ENCODE measurements at places on chromosomes 11 and 22. TPM values are rescaled to one million over a fixed set of nuclear protein-coding genes. Genes with fewer than 3 reads are reported as not detected.

GRCh38 chr11:120184946-120185705 lies 25.7 kb upstream of the OAF start:
- H3K27me3 ChIP-seq = peaks cover 12% of the 10 kb centered on the region
- no peak overlapping the region for H3K4me3 ChIP-seq
- no peaks in the 10 kb centered on the region for H3K36me3 ChIP-seq
- no peak overlapping the region for H3K27ac ChIP-seq

DNA sequence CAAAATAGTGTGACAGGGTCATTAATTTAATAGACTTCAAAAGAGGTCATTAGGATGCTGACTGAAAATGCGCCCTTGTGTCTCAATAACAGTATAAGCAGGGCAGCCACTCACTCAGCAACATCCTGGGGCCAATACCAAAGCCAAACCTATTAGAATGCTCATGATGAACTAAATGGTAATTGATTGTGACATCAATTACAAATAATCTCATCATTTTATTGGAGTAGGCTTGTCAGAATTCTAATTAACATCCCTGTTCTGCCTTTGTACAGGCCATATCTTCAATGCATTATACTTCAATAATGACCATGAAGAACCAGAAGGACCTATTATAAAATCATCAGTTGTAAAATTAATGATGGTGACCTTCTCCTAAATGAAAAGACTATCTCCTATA lies 64.2 kb downstream of the DNAJC24 start:
- H3K27me3 ChIP-seq = no peaks in the 10 kb centered on the region
- DNase-seq = no peak
- H3K4me1 ChIP-seq = no peaks in the 10 kb centered on the region
- peaks cover 13% of the 10 kb centered on the region for H3K36me3 ChIP-seq
- no peak overlapping the region for H3K4me3 ChIP-seq

DNA sequence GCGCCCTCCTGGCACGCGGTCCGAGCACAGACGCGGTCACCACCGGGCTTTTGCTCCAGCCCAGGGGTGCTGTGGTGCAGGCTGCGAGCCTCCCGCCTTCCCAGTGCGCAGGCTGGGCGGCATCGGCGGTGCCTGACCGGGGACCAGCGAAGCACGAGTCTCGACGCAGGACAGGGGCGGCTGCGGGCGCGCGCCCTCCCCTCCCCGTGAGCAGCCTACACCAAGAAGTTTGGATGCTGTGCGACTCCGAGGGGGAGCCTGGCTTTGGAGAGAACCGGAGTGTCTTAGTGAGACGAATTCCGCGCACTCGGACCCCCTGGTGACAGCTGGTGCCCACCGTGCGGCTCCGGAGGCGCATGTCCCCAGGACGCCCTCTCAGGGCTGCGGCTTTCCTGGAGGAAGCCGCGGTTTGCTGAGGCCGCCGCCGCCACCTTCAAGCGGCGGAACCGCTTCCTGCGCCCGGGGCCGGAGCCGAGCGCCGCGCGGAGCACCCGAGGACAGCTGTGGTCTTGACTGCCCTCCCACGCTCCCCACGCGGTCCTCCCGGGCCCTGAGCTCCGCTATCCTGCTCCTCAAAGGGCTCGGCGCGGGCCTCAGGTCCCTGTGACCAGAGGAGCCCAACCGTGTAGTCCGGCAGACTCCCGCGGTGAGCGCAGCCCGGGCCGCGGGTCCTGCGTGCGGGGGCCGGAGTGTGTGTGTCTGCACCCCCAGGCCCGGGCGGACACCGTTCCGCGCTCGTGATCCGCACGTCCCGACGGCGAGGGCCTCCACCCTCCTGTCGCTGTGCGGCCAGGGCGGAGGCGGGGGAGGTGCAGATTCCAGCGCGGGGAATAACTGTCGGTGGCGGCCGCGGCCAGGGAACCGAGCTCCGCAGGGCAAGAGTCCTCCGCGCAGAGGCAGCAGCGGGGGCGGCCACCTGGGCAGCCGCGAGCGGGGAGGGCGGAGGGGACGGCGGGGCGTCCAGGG lies 1.7 kb downstream of the FGF3 start:
- DNase-seq = no peak
- no peaks in the 10 kb centered on the region for H3K36me3 ChIP-seq
- H3K27ac ChIP-seq = no peak overlapping the region
- no peak overlapping the region for H3K4me3 ChIP-seq

- peaks cover 10% of the 10 kb centered on the region for H3K4me1 ChIP-seq
- no peak overlapping the region for H3K27ac ChIP-seq
- H3K27me3 ChIP-seq = peaks cover 24% of the 10 kb centered on the region
- no peak for DNase-seq
- no peak overlapping the region for H3K4me3 ChIP-seq
- H3K36me3 ChIP-seq = no peaks in the 10 kb centered on the region
These were observed 1.7 kb upstream of the RTCB start for GRCh38 chr22:32413719-32414118.

GRCh38 chr11:130103296-130103814 lies 33.7 kb downstream of the APLP2 start:
- DNase-seq = no peak
- no peaks in the 10 kb centered on the region for H3K27me3 ChIP-seq
- H3K27ac ChIP-seq = no peak overlapping the region
- H3K4me1 ChIP-seq = peaks cover 82% of the 10 kb centered on the region
- H3K4me3 ChIP-seq = no peak overlapping the region

DNA sequence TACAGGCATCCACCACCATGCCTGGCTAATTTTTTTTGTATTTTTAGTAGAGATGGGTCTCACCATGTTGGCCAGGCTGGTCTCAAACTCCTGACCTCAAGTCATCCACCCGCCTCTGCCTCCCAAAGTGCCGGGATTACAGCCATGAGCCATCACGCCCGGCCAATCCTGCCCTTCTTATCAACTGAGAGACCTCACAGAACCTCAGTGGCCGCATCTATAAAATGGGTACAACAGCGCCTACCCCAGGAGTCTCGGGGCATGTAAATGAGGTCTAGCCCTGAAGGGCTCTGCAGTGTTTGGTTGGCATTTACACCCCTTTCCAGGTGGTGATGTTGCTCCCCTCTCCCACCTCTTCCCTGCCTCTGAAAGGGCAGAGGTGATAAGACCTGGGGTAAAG lies 11.7 kb downstream of the SYNGR1 start:
- H3K27ac ChIP-seq = no peak overlapping the region
- H3K4me3 ChIP-seq = no peak overlapping the region
- H3K36me3 ChIP-seq = no peaks in the 10 kb centered on the region
- H3K4me1 ChIP-seq = peaks cover 14% of the 10 kb centered on the region

DNA sequence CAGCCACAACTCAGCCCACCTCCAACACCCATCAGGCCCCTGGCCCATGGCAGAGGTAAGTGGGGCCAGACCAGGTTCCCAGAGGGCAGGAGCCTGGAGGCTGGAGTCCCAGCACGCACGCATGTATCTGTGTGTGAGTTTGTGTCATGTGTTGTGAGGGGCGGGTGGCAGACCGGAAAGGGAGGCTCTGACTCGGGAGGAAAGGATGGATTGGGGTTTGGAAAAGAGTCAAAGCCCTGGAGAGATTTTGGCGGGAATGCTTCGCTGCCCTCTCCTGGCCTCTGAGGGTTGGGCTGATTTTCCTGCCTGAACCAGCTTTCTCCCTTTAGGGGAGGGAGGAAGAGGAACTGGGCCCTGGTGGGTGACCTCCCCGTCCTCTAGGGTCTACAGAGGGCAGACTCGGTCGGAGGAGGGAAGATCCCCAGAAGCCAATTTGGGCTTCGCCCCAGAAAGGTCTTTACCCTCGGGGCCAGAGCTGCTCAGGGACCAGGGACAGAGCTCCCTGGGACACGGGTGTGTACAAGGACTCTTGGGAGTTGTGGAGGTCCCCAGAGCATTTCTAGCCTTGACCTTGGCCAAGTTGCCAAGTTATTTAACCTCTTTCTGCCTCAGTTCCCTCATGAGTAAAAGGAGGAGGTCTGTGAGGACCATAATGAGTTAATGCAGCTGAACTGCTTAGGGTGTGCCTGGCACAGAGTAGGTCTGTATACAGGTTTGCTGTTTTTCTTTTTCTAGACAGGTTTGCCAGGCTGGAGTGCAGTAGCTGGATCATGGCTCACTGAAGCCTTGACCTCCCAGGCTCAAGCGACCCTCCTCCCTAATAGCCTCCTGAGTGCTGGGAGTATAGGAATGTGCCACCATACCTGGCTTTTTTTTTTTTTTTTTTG lies 6.9 kb downstream of the C11orf68 start:
- H3K27ac ChIP-seq = peak overlapping the region; percentile 65
- H3K4me1 ChIP-seq = peaks cover 28% of the 10 kb centered on the region
- no peak for DNase-seq
- H3K4me3 ChIP-seq = no peak overlapping the region

GRCh38 chr11:8192016-8192895 lies 23.4 kb upstream of the RIC3 start:
- H3K4me3 ChIP-seq = no peak overlapping the region
- H3K27ac ChIP-seq = no peak overlapping the region
- peaks cover 28% of the 10 kb centered on the region for H3K27me3 ChIP-seq
- H3K36me3 ChIP-seq = no peaks in the 10 kb centered on the region
- DNase-seq = peak; percentile 53

- no peak for DNase-seq
- H3K36me3 ChIP-seq = peaks cover 4% of the 10 kb centered on the region
- H3K27ac ChIP-seq = no peak overlapping the region
- peaks cover 11% of the 10 kb centered on the region for H3K4me1 ChIP-seq
- no peaks in the 10 kb centered on the region for H3K27me3 ChIP-seq
- no peak overlapping the region for H3K4me3 ChIP-seq
These were observed 22.9 kb downstream of the RPUSD4 start for GRCh38 chr11:126188332-126189108.

DNA sequence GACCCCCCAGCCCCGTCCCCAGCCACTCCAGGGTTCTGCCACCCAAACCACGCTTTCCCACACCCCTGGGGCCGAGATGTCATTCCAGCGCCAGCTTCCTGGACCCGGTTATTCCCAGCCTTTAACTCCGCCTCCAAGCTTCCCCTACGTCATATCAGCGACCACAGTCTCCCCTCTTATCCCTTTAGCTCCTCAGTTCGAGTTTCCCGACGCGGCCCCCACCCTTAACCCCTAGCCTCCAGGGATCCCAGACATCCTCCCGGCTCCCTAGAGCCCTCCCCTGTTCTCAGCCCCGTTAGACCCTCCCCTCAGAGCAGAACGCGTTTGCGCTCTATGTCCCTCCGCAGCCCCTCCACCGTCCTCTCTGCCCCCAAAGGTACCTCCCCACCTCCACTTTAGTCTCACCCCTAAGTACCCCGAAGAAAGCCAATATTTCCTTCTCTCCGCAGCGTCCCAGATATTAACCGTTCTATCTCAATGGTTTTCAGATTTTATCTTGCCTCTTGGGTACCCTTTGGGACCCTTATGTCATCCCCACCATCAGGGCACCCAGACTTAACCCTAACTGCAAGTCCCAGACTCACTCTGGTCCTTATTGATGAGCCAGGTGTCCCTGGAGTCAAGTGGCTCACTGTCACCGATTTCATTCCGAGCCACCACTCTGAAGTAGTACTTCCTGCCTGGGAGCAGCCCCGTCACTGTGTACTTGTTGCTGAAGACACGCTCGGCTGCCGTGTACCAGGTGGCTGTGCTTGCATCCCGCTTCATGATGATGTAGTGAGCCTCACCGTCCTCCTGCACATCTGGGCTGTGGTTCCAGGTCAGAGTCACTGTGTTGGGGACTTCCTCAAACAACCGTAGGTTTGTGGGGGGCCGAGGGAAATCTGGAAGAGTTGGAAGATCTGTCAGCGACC lies 8.0 kb downstream of the TMEM86A start:
- peaks cover 25% of the 10 kb centered on the region for H3K4me1 ChIP-seq
- H3K4me3 ChIP-seq = peak overlapping the region; percentile 88
- DNase-seq = peak; percentile 47

- H3K36me3 ChIP-seq = no peaks in the 10 kb centered on the region
- peak overlapping the region; percentile 5 for H3K27ac ChIP-seq
- H3K27me3 ChIP-seq = no peaks in the 10 kb centered on the region
These were observed 2.0 kb downstream of the SERPINH1 start for GRCh38 chr11:75563978-75564552.

DNA sequence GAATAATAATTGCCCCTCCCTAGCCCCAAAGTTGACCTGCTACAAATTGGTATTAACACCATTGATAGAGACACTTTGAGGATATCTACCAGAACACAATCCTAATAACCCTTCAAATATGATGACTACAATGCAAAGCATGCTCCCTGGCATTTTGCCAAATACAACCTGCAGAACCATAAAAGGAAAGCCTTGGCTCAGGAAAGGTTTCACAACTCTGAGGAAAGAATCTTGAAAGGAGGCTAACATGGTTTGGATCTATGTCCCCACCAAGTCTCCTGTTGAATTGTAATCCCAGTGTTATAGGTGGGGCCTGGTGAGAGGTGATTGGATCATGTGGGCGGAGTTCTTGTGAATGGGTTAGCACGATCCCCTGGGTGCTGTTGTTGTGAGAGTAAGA lies 140.4 kb upstream of the ARHGAP42 start:
- H3K4me3 ChIP-seq = no peak overlapping the region
- no peak for DNase-seq
- H3K27me3 ChIP-seq = no peaks in the 10 kb centered on the region
- no peaks in the 10 kb centered on the region for H3K36me3 ChIP-seq

GRCh38 chr22:49697047-49697446 lies 130.6 kb downstream of the BRD1 start:
- no peak overlapping the region for H3K27ac ChIP-seq
- H3K36me3 ChIP-seq = peaks cover 6% of the 10 kb centered on the region
- H3K27me3 ChIP-seq = peaks cover 18% of the 10 kb centered on the region
- no peak for DNase-seq
- H3K4me3 ChIP-seq = no peak overlapping the region

The FXYD2 gene
- 4.0 TPM for polyA plus RNA-seq

The OR51B5 gene
- not detected for polyA plus RNA-seq

The APBB1 gene
- polyA plus RNA-seq = 24.1 TPM

The ZNF202 gene
- polyA plus RNA-seq = 11.7 TPM

The ANO5 gene
- polyA plus RNA-seq = not detected

The RHOD gene
- polyA plus RNA-seq = 0.71 TPM

Data from naive B cell (primary cell).